Trophoblast cell (in vitro differentiated cells and primary cell): ENCODE measurements at places on chromosomes 7 and 10.

- no peak overlapping the region for H3K4me3 ChIP-seq
- no peaks in the 10 kb centered on the region for H3K36me3 ChIP-seq
- no peaks in the 10 kb centered on the region for H3K27me3 ChIP-seq
- peaks cover 7% of the 10 kb centered on the region for H3K4me1 ChIP-seq
- DNase-seq: no peak
Observed at GRCh38 chr7:130473876-130474275, 18.0 kb upstream of the MEST start.

GRCh38 chr10:8321990-8322389 lies 267.5 kb downstream of the GATA3 start:
- H3K4me1 ChIP-seq: no peaks in the 10 kb centered on the region
- no peak overlapping the region for H3K27ac ChIP-seq
- no peak overlapping the region for H3K4me3 ChIP-seq

DNA sequence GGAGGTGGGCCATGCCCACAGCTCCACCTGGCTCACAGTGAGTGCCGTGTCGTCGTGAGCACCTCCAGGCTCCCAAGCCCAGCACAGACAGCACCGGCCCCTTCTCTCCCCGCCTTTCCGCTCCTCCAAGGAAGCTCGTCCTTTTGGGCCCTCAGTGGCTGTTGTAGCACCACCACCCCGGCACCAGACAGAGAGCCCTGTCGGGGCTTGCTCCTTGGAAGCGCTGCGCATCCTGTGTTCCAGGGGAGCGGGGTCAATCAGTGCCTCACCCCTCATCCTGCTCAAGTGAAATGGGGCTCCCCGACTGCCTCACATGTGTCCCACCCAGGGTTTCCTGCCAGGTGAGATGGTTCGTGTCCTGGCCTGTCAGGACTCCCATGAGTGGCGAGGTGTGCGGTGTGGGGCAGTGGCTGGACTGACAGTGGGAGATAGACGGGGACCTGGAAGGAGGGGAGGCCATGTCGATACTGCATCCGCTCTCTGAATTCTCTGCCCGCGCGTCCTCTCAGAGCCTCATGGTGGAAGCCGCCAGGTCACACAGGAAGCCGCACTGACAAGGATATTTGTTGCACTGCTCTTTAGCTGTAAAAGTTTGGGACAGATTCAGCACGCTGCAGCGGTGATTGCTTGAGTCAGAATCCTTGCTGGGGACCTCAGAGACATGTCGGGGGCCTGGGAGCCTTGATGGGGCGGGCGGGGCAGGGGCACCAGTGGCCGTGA lies 107.1 kb downstream of the INPP5A start:
- no peaks in the 10 kb centered on the region for H3K4me1 ChIP-seq
- peaks cover 3% of the 10 kb centered on the region for H3K36me3 ChIP-seq
- no peaks in the 10 kb centered on the region for H3K27me3 ChIP-seq
- DNase-seq: no peak

DNA sequence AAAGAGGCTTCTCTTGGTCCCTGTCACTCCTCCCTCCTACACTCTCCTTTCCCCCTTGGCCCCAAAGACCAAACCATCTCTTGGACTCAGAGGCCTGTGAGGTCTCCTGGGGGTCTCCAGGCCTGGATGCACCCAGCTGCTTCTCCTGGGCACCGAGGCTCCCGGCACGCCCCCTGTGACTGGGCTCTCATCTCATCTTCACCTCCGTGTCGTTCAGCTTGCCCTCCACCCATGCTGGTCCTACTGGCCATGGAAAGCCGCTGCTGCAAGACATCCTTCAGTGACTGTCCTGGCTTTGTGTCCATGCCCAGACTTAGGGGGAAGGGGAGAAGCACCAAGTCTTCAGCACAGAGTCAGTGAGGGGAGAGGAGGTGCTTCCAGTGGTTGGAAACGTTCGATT lies 141.4 kb upstream of the RET start:
- DNase-seq: no peak
- H3K36me3 ChIP-seq: no peaks in the 10 kb centered on the region

DNA sequence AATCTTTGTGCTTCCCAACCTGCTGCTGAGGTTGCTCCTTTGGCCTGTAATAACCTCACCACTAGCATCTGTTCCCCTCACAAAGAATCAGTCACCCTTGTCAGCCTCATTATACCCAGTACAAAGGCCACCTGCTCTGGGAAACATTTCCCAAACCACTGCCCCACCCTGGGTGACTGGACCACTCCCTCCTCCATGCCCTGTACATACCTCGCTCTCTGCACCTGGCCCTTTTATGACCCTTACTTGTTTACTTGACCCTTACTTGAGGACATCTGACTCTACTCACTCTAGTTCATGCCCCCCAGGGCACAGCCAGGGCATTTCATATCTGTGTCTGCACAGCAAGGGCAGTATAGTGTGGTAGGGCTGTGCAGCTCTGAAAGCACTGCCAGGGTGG lies 21.4 kb upstream of the AOC1 start:
- H3K27ac ChIP-seq: no peak overlapping the region
- no peaks in the 10 kb centered on the region for H3K4me1 ChIP-seq
- H3K4me3 ChIP-seq: no peak overlapping the region

- no peaks in the 10 kb centered on the region for H3K36me3 ChIP-seq
- H3K27me3 ChIP-seq: no peaks in the 10 kb centered on the region
- no peak overlapping the region for H3K27ac ChIP-seq
- peaks cover 7% of the 10 kb centered on the region for H3K4me1 ChIP-seq
- H3K4me3 ChIP-seq: no peak overlapping the region
- peak; percentile 63 for DNase-seq
Observed at GRCh38 chr7:20409961-20410360, 79.3 kb downstream of the ITGB8 start.

- peaks cover 3% of the 10 kb centered on the region for H3K4me1 ChIP-seq
- no peak for DNase-seq
- H3K27ac ChIP-seq: no peak overlapping the region
- no peak overlapping the region for H3K4me3 ChIP-seq
- H3K36me3 ChIP-seq: no peaks in the 10 kb centered on the region
- H3K27me3 ChIP-seq: no peaks in the 10 kb centered on the region
Observed at GRCh38 chr10:97150013-97150595, 35.7 kb downstream of the SLIT1 start.
